ENCODE measurements at places on chromosomes 12 and 14.

- no peak for DNase-seq
These were observed 604 bp downstream of the EEA1 start for GRCh38 chr12:92928421-92928961.

DNA sequence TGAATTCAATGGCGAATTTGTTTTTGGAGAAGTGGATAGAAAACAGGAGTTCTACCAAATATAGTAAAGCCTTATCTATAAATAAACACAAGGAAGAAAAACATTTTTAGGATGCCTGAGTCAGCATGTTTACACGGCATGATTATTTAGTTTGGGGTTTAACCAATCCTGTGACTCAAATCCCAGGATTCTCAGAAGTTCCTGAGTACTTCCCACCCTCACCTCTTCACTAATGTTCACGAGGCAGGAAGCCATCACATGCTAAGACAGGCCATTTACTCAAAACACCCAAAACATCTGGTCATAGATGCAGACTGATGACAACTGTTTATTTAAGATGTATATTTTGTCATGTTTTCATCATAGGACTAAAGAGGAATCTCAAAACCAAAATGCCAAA, 3.4 kb upstream of the GLRX5 start:
- no peak for DNase-seq

- no peak for DNase-seq
These were observed 10.7 kb upstream of the C12orf75 start for GRCh38 chr12:105319691-105320209.

DNA sequence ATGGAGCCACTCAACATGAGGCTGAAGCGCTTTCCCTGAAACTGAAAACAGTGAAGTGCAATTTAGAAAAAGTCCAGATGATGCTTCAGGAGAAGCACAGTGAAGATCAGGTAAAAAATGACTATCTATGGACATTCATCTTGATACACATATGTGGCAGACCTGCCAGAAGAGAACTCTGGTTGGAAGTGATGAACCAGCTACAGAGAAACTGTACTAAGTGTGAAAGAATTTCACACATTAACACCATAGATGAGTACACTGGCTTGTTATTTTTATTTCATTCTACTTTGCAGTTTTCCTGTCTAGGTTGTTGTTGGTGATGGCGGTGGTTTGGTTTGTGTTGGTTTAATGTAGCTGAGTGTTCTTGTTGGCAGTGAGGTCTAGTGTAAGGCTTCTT, 174.7 kb downstream of the ESR2 start:
- no peak for DNase-seq

DNA sequence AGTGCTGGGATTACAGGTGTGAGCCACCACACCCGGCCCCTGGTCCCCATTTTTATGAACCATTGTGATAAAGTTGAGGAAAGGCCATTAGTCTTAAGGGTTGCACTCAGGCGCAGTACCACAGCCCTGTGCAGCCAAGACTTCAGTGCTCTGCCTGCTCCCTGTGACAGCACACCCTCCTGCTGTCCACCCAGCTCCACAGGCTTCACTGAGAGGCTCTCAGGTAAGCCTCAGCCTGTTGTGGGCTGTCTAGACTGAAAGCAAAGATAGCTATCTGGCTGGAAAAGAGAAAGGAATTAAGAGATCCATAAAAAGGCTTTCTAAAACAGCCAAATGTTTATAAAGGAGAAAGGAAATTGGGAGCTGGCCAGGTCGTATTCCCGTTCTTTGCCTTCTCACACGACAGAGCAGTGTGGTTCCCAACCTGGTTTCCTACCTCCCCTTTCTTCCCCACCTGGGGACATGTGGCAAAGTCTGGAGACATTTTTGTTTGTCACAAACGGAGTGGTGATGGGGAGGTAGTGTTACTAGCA, 19.1 kb upstream of the DNM1L start:
- DNase-seq = no peak

DNA sequence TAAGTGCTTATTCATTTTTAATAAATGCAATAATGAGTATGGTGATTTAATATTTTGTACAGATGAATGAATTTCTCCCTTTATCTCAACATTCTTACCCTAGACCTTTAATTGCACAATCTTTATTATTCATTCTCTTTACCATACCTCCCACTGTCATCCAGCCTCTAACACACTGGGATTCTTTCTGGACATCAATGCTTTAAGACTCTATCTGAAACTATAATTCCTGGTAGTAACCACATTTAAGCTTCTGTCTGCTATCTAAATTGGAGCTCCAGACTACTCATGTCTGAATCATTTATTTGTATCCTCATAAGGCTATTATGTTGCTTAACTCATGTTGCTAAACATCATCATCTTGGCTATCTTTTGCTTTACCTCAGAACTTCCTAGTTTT, 270.2 kb downstream of the ALG10B start:
- no peak for DNase-seq

DNA sequence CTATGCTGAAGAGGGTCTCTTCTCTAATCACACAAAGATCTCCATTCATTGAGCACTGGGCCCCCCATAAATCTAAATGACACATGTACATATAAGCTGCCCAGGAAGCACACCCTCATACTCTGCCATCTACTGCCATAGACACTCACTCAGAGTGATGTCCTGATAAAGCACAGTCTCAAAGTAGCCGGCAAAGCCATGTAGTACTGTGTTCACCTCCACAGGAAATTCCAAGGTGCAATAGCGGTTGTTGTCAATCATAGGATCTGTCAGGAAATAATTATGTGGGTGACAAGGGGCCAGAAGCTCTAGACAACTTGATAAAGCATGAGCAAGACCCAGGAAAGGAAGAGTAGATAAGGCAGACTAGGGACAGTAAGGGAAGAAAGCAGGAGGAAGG, 3.3 kb upstream of the RBM23 start:
- DNase-seq = no peak

GRCh38 chr14:61192989-61193388, 88.1 kb downstream of the TMEM30B start:
- DNase-seq = no peak

GRCh38 chr14:100524933-100525243, 62.3 kb downstream of the BEGAIN start:
- no peak for DNase-seq

DNA sequence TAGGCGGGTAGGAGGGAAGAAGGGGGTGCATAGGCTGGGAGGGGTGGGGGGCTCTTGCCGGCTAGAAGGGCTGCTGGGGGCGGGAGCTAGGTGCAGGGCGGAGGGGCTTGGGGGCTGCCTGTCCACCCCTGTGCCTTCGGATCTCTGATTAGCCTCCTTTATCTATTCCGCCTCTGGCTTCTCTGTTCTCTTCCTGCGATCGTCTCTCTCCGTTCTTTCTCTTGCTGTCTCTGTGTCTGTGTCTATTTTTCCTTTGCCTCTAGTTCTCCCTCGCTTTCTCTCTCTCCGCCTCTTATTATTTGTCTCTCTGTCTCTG, 166.7 kb upstream of the LHX5 start:
- DNase-seq = no peak

DNA sequence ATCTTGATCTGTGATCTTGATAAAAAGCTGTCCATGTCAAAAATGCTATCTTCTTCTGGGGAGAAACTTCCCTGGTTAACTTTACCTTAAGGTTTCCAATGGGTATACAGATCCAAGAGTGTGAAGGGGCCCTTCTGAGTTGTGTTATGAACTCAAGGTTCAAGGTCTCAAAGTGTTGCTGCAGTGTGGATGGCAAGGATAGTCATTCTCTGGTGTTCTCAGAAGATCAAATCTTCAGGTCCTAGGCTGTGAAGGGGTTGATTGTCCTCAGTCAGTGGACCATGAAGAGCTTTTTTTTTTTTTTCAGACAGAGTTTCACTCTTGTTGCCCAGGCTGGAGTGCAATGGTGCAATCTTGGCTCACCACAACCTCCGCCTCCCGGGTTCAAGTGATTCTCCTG, 114.4 kb downstream of the SPTSSA start:
- no peak for DNase-seq

DNA sequence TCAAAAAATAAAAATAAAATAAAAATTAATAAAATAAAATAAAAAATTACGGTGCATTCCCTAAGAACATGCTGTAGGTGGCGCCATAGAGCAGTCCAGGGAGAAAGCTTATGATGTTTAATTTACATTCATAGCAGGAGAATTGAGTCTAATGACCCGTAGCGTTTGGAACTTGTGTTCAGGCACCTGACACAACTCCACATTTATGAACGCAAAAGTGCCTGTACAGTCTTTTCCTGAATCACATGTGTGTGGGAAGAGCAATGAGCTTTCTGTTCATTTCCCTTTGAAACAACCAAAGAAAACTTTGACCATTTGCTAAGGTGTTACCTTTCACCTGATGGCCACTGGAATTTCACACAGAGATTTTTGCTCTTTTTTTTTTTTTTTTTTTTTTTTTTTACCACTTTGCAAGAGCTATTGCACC, 60.6 kb upstream of the KCNA1 start:
- DNase-seq = no peak

GRCh38 chr12:95989504-95990123, 6.5 kb downstream of the HAL start:
- no peak for DNase-seq

GRCh38 chr12:81181691-81182090, 103.8 kb downstream of the ACSS3 start:
- no peak for DNase-seq

DNA sequence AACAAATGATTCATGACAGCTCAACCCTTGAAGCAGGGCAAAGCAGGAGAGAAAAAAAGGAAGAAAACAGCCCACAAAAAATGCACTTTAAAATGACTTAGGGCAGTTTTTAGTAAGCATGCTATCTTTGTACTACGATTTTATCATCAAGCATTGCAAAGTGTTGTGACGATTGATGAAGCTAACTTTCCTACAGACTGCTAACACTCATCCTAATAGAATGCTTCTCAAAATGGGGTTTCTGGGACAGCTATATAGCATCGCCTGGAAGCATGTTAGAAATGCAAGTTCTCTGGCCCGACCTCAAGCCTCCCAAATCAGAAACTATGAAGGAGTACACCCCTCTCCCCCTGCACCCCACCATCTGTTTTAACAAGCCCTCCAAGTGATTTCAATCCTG, 256.4 kb downstream of the SSPN start:
- no peak for DNase-seq

- no peak for DNase-seq
These were observed 22.1 kb downstream of the EIF5 start for GRCh38 chr14:103356024-103356682.

DNA sequence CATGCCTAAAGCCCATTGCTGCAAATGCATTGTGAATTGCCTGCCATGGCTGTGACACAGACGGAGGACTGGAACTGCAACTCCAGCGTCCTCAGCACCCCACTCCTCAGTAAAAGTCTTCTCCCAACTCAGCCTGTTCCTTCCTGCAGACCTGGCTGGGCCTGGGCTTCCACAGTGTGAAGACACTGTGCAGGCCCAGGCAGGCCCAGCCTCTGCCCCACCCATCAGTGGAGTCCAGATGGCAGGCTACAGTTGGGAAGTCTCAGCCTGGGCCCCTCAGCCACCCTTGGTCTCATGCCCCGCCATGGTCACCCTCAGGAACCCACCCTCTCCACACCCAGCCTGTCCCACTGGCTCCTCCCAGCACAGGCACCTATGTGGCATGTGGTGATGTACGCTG, 22.0 kb downstream of the VSX2 start:
- DNase-seq = no peak

DNA sequence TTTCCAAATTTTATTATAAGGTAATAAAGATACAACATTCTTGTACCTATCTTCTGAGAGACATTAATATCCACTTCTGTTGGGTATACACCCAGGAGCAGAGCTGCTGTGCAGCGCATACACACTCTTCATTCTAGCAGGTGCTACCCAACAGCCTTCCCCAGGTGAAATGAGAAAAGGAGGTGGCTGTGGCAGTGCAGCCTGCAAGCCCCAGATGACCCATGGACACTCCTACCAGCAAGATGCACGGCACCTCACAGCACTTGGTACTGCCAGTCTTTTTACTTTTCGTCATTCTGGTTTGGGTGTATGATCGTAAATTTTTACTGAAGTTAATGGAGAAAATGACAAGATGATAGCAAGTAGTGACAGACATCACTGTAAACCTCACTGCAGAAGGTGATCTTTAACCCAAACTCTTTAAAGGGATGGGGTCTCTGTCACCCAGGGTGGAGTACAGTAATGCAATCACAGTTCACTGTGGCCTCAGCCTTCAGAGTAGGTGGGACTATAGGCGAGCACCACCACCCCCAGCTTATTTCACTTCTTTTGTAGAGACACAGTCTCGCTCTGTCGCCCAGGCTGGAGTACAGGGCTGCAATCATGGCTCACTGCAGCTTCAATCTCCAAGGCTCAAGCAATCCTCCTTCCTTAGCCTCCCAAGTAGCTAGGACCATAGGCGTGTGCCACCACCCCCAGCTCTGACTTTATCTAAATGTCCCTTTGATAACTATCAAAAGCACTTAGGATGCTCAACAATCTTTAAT, 26.5 kb downstream of the VPS37B start:
- DNase-seq = no peak
